Skin of body (tissue), 3 donors: ENCODE measurements at places on chromosomes 7 and 10.

- no peak for DNase-seq
These were observed 83.0 kb downstream of the ABCB5 start for GRCh38 chr7:20698469-20698868.

DNA sequence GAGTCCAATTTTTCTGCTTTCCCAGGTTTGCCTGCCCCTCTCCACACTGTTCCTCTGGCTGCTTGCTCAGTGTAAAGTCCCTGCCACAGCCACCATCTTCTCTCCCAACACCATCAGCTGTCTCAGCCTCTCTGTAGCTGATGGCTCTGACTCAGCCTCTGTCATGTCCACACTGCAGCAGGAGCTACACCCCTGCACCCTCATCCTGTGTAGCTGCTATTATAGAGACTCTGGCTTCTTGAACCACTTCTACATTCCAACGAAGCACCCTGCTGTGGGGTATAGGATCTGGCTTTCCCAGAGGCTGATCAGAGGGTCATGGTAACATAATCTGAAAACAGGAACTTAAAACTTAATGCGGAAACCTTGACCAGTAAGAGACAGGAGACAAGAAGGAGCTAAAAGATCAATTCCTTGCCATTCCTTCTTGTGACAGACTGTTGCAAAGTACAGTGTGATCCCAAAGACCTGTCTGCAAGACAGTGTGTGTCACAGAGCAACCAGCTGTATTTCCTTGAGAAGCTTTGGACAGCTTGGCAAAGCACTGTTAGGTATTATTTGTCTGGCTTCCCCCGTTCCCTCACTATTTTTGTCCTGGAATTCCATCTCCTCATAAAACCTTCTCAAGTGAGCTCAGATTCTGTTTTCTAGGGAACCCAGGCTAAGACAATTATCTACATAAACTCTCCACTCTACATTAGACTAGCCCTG is 42.3 kb downstream of the NRCAM start:
- DNase-seq, result no peak

DNA sequence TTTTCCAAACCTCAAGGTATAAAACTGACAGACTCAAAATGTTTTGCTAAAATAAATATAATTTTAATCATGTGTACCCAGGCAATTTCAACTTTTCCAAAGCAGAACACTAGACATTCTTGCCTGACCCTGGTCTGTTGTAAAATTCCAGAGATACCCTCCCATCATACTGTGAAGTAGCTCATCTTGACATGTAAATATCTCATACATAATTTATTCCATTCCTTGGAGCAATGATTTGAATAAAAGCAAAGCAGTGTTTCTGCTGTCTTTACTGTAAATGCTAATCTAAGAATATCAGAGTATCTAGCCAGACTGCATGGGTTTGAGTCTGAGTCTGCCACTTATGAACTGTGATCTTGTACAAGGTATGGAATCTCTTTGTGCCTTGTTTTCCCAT is 68.9 kb downstream of the TES start:
- DNase-seq, result no peak

GRCh38 chr10:21432266-21432665 is 93.2 kb downstream of the SKIDA1 start:
- no peak for DNase-seq

- DNase-seq, result no peak
These were observed 599.6 kb downstream of the INHBA start for GRCh38 chr7:41103331-41103730.

- no peak for DNase-seq
These were observed 115.2 kb downstream of the ZFAND4 start for GRCh38 chr10:45557275-45557905.

- no peak for DNase-seq
These were observed 85.9 kb upstream of the TRIM24 start for GRCh38 chr7:138374119-138374693.

- DNase-seq, result no peak
These were observed 214.8 kb upstream of the ADO start for GRCh38 chr10:62589689-62590088.

DNA sequence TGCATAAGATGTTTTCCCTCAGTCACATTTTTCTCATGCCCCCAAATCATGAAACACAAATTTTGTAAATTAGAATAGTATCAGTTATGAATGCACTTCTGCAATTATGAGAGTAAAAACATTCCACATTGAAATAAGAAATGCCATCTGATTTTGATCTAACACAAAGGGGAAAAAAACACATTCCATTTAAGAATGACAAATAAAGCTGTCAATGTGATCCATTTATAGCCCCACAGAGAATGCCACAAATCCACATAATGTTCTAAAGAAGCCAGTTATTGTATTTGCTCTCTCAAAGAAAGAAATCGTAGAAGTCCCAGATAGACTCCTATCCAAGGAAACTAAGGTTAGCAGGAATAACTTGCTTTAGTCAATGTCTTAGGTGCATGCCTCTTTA is 48.7 kb upstream of the RHOBTB1 start:
- DNase-seq, result peak; percentile 88

DNA sequence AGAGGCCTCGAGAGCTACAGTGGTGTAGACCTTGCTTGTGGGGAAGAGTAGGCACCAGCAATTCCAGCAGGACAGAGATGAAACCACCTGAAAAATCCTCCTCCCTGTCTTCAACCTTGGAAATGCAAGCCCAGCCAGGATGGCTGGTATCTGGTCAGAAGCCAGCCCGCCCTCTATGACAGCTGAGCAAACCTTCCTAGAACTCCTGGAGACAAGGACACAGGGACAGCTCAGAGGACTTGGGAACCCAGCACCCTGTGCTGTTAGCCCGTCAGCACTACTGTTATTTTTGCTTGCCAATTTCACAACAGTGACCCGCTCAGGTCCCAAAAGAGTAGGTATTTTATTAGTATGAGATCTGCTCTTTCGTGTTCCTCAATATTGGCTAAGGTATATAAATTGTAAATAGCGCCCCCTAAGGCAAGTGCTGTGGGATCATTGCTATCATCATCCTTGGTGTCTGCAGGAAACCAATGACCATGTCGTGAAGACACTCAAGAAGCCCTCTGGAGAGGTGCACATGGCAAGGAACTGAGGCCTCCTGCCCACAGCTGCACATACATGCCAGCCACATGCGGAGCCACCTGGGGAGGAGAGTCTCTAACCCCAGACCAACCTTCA is 156.5 kb upstream of the CHST15 start:
- no peak for DNase-seq

DNA sequence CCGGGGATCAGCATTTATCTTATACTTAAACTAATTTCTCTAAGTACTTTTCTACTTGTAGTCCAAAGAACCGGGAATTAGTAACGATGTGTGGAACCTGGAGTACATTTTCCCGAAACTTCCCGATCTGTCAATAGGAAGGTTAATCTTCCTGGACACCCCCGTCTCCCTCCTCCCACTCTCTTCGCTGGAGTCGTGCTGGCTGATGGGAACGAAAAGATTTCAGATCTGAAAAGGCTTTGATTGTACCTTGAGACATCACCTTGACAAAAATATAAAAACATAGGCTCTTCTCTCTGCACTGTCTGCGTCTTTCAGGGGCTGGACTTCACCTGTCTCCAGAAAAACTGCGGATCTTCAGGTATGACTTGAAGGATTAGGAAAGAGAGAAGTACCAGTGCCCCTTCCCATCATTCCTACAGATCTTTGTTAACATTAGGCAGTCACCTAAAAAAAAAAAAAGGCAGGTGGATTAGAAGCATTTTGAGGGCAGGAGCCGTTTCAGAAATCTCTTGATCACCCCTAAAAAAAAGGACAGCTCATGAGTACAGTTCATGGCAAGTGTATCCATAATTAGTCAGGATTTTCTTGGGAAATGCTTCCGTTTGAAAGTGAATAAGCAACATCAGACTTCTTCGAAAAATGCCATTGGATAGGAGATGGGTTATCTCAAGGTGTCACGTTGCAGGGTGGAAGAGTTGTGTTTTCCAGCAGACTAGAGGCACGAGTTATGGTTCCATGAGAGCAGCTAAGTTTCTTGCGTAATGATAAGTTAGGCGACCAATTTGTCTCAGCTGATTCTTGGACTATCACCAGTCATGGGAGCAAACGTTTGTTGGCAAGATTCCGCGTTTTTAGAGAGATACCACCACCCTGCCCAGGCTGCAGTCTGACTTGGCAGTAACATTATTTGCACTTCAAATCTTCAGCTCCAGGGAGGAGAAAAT is 7.8 kb upstream of the BAMBI start:
- DNase-seq, result no peak

- DNase-seq, result no peak
These were observed 104.2 kb upstream of the CDCA7L start for GRCh38 chr7:22049766-22050500.

DNA sequence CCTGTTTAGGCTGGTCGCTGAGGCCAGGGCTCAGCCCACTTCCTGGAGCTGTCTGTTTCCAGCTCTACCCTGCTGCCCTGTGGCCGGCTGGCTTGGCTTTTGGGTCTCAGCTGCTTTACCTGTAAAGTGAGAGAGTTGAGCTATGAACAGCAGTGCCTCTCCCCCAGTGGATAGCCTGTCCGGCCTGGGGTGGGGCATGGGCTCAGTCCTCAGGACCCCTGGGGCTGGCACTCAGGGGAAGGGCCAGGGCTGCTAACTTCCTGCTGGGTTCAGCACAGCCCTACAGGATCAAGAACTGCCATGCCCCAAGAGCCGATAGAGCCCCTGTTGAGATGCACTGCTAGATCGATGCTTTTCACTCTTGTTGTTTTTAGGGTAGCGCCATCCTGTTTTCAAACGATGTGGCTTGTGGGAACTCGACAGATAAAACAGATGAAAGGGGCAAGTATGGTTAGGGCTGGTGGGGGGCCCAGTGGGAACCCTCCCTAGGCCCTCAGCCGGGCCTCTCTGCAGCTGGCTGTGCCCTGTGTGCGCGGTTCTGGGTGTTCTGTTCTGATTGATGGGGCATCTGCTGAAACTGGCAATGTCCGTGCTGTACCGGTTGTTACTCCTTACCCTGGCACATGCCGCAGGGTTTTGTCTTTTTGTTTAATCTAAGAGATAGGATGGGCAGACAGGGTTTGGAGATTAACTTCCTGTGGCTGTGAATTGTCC is 10.0 kb upstream of the SFRP5 start:
- DNase-seq, result no peak

DNA sequence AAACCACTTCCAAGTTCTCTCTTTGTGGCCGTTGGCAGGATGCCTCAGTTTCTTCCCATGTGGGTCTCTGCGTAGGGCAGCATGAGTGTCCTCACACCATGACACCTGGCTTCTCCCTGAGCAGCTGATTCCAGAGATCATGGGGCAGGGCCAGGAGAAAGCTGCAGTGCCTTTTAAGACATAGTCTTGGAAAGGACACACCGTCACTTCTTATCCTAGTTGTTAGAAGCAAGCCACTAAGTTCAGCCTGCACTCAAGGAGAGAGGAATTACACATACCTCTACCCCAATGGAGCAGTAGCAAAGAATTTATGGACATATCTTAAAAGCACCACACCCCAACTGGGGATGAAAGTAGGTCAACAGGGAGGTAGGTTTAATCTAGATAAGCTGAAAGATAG is 16.4 kb downstream of the NODAL start:
- no peak for DNase-seq

DNA sequence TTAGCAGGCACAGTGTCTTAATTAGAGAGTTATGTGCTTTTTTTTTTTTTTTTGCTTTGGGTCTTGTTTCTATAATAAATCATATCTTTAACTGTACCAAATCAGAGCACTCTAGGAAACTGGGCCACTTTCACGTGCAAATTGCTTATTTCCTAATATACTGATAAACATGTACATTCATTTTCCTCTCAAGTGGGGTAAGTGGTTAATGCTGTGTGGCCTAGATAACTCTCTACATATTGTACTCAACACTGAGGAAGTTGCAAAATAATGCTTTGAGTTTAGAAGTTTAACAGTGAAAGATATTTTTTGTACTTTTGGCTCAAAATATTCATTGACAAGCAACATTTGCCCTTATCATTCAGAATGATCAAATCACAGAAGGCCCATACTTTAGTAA is 115.9 kb upstream of the IFRD1 start:
- no peak for DNase-seq

- DNase-seq, result no peak
These were observed 91.7 kb downstream of the ELFN1 start for GRCh38 chr7:1761774-1762173.

DNA sequence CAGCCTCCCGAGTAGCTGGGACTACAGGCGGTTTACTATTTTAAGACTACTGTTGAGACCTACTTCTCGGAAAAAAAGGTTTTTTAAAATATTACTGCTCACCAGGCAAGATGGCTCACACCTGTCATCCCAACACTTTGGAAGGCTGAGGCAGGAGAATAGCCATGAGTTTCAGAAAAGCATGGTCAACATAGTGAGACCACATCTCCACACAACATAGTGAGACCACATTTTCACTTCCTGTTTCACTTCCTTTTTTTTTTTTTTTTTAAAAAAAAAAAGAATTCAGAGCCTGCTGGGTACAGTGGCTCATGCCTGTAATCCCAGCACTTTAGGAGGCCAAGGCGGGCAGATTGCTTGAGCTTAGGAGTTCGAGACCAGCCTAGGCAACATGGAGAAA is 46.5 kb downstream of the SVOPL start:
- no peak for DNase-seq

DNA sequence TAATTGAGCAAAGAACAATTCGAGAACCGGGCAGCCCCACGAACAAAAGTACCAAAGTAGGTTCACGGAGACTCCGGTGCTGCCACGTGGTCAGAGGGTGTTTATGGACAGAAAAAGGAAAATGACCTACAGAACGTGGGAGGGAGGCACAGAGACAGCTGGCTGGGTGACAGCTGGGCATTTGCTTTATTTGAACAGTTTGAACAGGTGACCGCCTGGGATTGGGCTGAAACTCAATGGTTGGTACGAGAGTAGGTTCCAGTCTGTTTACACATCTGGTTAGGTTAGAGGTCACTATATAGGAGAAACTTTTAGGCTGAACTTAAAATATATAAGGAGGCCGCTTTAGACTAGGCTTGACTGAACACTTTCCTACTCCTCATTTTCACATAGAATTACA is 50.6 kb upstream of the CELF2 start:
- no peak for DNase-seq

DNA sequence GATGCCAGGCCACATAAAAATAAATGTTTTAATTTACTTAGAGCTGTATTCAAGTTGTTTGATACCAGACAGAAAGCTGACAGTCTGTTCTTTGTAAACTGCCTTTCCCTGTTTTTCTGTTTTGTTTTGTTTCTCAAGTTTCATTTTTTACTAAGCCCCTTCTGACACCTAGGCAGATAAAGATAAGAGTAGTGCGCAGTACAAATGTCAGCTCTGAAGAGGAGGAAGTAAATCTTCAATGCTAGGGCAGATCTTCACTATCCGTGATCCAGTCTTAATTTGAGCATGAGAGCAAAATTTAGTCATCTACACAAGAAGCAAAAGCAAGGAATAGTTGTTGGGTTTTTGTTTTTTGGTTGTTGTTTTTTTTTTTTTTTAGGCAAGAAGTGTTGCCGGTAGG is 27.3 kb downstream of the MTURN start:
- no peak for DNase-seq
